Mesenchymal stem cell (in vitro differentiated cells and primary cell): ENCODE measurements at places on chromosomes 2 and 18.

DNA sequence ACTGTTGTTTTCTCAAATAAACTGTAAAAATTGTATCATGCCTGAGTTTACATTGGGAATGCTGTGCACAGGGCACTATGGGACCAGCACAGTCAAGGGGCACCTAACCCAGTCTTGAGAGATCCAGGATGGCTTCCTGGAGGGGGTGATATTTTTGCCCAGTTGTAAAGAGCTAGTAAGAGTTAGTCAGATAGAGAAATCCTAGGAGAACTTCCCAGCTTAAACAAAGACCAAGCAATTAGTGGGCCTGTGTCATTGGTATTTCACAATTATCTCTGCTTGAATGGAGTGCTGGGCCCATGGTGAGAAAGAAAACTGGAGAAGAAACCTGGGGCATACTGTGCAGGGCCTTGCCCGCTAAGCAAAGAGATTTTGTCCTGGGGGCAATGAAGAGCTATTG, 12.2 kb downstream of the XDH start:
- peak; percentile 16 for DNase-seq

DNA sequence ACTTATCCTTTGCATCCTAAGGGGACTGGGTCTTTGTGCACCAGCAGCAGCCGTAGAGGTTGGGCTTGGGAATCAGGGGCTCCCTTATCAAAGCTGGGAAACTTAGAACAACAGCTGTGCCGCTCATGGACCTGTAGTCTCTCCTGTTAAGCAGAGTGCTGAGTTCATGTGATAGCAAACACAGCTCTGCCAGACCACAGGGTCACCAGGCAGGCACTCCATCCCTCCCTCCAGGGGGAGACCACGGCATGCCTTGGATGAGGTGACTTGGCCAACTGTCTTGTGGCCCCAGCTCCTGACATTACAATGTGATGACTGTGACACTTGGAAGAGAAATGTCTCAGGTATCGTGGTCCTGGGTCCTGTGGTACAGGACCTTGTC, 60.0 kb downstream of the DGKD start:
- DNase-seq, result peak; percentile 53

DNA sequence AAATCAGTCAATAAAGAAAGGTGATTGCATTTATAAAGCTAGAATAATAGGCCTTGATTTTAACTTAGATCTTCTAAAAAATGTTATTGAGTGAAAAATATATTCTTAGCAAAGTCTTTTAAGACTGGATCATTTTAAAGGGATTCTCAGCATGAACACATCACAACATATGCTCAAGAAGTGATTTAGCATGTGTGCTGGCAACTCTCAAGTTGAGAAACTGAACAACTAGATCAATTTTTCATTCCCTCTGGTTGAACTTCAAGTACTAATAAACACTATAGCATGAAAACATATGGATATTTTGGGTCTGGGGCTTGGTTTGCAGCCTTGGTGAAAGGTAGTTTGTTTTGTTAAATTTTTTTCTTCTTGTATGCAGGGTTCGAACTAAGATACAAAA, 107.8 kb upstream of the PNPT1 start:
- no peak for DNase-seq

GRCh38 chr2:219278655-219279150, 463 bp upstream of the DNAJB2 start:
- no peak for DNase-seq

GRCh38 chr2:207988975-207989374, 36.4 kb downstream of the PLEKHM3 start:
- no peak for DNase-seq

- no peak for DNase-seq
Measured at GRCh38 chr18:67954594-67954993, 438.1 kb upstream of the DSEL start.

DNA sequence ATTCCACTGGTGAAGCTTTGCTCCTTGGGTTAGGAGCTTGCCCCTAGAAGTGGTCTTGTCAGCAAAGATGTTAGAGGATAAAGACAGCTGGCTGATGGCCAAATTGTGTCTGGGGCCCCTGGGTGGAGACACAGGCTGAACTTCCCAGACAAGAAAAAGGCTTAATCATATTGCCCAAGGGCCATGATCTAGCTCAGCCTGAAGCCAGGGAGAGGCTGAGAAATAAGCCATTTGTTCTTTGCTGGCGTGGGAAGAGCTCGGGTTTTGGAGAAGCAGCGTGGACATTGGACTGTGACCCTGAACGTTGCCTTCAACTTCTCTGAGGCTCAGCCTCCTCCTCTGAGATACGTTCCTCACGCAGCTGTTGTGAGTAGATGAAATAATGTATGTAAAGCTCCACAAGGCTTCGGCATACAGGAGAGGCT, 153.0 kb downstream of the ZFP36L2 start:
- peak; percentile 87 for DNase-seq

DNA sequence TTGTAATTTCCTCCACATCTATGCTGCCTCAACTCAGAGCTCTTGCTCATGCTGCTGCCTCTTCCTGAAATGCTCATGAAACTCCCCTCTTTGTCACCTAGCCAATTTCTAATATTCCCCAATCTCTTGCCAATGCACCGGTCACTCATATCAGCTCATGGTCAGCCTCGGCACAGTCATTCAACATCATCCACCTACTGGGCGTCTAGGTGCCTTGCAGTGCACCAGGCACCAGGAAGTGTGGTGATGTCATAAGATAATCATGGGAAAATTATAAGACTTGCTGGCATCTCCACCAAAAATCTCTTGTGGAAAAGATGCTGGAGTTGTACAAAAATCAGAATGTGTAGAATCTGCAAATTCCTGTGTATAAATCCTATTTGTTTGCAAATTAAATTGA, 52.6 kb upstream of the RAB27B start:
- DNase-seq, result peak; percentile 88

GRCh38 chr18:46040747-46041104, 31.3 kb downstream of the PSTPIP2 start:
- no peak for DNase-seq

DNA sequence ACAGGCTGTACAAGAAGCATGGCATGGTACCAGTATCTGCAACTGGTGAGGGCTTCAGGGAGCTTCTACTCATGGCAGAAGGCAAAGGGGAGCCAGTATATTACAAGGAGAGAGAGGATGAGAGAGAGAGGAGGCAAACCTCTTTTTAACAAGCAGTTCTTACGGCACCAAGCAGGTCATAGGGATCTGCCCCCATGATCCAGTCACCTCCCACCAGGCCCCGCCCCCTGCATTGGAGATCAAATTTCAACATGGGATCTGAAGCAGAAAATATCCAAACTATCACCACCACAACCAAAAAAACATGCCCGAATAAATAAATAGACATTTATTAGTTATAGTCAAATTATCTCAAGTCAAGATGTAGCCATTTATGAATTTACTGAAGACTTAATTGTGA, 14.5 kb upstream of the SLC35F5 start:
- DNase-seq, result no peak

DNA sequence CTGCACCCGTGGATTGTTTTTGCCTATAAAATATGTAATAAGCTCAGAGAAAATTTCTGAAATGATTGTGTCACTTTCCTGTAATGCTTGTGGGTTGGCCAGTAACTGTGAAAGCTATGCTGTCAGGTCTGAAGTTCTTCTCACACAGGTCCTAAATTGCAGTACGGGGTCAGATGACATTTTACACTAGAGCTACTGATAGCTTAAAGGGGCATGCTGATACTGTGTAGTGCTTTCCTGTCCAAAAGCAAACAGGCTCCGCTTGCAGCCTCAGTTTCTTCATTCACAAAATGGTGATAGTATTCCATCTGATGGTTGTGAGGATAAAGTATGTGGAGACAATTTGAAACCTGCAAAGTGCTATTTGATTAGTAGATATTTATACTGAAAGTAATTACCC, 7.6 kb upstream of the FARSB start:
- DNase-seq, result no peak

DNA sequence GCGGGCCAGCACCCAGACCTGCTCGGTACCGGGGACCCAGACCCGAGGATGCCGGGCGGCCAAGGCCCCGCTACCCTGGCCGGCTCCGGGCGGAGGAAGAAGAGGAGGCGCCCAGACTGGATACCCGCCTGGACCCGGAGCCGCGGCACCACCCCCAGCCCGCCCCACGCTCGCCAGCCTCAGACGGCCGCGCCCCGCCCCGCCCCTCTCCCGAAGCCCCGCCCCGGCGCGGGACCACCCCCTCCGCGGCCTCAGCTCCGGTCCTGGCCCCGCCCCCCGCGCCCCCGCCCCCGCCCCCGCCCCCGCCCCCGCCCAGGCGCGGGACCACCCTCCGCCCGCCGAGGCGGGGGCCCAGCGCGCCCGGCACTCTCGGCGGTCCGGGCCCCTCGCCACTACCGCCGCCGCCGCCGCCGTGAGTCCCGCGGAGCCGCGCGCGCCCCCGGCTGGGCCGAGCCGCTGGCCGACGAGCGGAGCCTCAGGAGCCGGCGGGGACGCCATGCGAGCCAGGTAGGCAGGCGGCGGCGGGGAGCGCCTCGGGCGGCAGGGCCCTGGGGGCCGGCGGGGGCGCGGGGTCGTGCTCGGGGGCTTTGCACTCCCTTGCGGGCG, at the start of gene SH3BP4:
TSS of gene SH3BP4 (plus strand) at position 354 of the 606 bp plus-strand sequence. CDS start 82,986 bp downstream, outside the sequence.
- peak; percentile 84 for DNase-seq

DNA sequence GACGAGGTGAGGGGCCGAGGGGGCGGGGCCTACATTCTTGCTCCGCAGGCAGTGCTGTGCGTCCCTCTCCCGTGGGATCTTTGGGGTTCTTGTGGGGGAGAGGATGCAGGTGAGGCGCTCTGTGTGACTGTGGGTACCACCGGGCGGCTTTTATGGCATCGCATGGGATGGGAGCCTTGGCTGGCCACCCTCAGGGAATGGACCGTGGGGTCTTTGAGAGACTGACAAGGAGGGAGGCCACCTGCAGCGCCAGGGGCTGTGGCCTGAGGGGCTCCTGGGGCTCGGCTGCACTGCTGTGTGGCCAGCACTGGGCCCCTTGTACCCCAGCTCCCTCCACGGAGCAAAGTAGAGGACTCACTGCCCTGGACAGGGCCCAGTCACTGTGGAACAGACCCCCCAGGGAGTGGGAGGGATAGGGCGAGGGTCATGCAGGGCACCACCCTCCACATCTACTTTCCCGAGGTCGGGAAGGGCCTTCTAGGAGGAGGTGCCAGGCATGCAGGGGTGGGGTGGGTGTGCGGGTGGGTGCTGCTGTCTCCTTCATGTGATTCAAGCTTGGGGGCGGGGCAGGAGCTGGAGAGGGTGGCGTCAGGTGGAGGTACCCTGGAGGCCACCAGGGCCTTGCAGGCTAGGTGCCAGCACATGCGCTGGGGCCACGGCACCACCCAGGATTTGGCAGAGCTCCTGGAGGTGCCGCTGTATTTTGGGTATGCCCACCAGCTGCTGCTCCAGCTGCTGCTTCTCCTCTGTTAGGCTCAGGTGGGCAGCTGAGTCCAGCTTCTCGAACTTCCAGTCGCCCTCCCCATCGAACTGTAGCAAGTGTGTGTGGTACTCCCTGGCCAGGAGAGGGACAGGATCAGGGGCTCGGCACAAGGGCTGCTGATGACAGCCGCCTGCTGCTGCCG, 1072.4 kb downstream of the RPIA start:
- DNase-seq, result no peak

DNA sequence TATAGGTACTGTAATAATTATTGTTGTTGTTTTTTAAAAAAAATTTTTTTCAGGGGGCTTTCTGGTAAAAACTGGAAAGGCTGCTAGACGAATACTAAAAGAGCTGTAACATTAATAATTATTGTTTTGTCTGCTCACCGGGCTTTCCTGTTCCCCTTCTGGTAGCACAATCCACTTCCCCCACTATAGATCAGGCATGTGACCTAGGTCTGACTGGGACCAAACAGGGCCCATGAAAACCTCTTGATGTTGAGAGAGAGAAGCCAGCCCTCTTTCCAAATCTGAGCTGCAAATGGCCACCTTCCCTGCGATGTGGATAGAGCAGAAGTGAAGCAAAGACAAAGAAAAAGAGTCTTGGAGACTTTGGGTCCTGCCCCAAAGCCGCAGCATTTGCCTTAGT, 23.4 kb downstream of the SH2D6 start:
- DNase-seq, result no peak

DNA sequence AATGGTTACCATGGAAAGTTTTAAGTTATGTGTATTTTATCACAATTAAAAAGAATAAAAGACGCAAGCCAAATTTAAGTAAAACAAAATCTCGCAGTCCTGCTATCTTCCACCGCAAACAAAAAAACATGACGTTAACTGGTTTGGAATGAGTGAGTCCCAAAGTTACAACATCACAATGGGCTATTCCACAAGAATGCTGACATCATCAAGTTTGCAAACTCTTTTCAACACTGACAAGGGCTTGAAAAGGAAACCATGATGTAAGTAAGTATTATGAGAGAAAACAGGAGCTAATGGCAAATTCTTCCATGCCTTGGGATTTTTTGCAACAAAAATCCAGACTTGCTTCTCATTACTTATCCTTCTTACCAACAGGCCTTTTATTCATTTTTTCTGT, 31.1 kb downstream of the SIGLEC15 start:
- DNase-seq, result peak; percentile 93

- no peak for DNase-seq
Measured at GRCh38 chr18:3525870-3526420, 76.0 kb downstream of the TGIF1 start.

DNA sequence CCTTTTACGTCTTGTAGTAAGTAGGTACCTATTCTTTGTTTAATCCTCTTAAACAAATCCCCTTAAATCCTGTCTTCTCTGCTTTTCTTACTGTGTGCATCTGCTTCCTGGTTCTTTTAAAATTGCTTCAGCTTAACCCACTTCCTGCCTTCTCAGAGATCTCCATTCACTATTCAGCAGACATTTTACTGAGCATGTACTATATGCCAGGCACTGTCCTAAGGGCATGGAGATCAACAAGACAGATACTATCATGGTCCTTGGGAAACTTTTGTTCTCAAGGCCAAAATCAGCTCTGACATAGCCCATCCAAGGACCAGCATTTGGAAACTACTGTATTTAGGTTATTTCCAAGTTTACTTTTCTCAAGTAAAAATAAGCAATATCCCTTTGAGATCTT, 227.5 kb downstream of the TPGS2 start:
- no peak for DNase-seq

- peak; percentile 57 for DNase-seq
Measured at GRCh38 chr2:108621087-108621559, 86.9 kb downstream of the LIMS1 start.

DNA sequence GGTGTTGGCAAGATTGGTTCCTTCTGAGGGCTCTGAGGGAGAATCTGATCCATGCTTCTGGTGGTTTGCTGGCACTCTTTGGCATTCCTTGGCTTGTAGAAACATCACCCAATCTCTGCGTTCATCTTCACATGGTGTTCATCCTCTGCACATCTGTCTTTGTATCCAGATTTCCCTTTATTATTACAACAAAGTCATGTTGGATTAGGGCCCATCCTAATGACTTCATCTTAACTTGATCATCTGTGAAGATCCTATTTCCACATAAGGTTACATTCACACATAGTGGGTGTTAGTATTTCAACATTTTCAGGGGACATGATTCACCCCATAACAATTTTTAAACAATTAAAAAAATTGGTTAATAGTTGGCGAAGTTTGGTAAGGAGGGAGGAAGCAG, 177.4 kb upstream of the CWC22 start:
- no peak for DNase-seq
